Islet precursor cell (in vitro differentiated cells): ENCODE measurements at places on chromosomes 5 and 9.

- no peak for DNase-seq
These were observed 575.3 kb upstream of the MEF2C start for GRCh38 chr5:89458332-89458656.

DNA sequence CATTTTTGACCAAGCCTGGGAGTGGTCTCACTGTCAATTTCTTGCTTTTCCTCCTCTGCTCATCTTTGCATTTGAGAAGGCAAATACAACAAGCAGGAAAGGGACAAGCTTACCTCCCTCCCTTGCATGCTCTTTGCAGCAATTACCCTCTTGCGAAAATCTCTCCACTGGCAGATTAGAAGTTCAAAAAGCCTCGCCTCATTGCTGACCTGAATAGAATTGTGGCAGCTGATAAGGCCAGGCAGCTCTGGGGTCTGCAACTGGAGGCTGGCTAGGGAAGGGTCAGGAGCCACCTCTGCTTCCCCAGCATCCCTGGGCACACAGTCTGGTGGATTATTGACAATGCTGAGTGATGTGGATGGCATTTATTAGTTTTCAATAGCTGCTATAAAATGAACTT, 362.3 kb upstream of the KIF2A start:
- DNase-seq = no peak

DNA sequence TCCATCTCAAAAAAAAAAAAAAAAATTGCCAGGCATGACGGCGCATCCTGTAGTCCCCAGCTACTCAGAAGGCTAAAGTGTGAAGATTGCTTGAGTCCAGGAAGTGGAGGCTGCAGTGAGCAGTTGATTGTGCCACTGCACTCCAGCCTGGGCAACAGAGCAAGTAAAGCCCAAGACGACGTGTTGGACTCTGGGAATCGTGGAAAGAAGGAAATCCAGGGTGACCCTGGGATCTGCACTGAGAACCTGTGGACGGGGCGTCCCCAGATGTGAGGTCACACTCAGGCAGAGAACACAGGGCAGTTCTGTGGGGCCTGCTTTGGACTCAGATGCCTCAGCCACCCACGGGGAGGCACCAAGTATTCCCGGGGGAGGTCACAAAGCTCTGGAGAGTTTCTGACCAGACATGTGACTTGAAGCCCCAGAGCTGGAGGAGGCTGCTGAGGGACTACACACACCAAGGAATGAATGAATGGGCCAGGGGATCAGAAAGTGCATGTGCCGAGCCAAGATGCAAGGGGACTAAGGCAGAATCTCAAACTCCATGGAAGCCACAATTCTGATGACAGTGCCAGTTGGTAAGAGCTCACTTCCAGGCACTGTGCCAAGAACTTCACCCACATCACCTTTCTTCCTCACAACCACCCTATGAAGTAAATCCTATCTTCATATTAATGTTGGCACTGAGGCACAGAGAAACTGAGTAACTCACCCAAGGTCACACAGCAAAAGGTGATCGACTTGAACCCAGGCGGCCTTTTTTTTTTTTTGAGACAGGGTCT, 12.9 kb downstream of the DYNC2I2 start:
- DNase-seq = no peak

DNA sequence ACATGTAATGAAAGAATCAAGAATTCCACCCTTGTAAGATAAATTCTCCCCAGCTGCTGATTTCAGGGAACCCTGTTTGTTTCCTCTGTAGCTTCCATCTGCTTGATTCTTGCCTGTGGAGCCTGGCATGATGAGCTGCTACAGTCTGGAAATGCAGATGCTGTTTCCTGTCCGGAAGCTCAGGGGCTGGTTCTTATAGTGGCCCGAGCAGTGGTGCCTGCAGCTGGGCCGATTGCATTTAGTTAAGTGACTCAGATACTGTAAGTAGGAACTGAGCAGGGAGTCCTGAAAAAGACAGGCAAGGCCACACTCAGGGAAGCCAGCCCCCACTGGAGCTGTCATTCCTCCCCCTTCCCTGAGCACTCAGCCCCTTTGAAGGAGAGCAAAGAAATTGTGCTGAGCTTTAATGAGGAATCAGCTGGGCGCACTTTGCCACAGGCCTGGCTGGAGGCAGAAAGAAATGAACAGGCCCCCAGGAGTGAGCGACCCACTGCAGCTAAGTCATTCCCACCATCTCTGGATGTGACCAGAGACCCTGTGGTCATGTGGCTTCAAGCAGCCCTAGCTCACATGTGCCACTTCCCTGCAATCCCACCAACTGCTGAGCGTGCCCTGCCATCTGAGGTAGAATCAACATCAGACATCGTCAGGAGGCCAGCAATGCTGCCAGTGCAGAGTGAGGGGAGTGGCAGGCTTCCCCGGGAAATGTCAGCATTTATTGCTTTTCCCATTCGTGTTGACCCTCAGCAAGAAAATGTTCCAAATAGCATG, 206.0 kb upstream of the WWC1 start:
- DNase-seq = peak; percentile 87

GRCh38 chr5:136853971-136854370, 488.6 kb upstream of the TRPC7 start:
- DNase-seq = no peak

- no peak for DNase-seq
These were observed 356.7 kb upstream of the TRPC7 start for GRCh38 chr5:136722086-136722485.

- DNase-seq = peak; percentile 62
These were observed 168.2 kb downstream of the DAB2IP start for GRCh38 chr9:121819428-121820231.

DNA sequence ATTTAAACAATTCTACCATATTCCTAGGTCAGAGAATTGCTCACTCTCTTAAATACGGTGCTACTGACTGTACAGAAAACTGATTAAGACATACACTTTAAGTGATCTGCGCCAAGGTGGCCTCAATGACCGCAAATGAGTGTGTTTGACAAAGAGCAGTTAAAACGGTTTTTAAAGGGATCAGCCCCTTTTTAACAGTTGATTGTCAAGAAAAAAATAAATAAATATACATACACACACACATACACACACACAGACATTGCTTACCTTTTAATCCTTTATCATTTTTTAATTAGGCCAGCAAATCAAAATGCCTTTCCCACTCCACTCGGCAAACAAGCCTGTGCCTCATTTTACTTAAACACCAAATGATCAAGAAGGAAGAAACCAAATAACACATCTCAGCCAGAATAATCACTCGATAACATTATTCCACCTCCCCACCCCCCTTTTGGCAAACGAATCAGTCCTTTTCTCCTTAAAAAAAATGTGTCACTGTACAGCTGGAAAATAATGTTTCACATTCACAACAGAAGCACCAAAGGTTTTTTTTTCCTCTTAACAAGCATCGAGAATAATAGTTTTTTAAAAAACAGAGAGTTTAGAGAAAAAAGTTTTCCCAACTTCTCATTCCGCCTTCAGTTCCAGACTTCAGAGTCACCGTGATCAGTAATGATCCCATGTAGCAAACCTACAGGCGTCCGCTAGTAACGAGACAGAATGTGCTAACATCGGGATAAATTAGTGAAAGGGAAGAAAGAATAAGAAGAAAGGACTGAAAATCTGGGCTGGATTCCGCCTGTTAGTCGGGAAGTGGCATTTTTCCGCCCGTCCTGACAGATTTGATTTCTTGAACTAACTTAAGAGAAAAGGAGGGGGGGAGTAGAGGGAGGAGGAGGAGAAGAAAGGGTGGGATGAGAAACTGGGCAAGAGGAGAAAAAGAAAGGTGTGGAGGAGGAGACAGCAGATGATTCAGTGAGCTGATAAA, at the start of gene ZNF608:
ZNF608 (minus strand) TSS at position 712 of the 988 bp plus-strand sequence. CDS start 1,650 bp downstream, outside the sequence.
- peak; percentile 73 for DNase-seq

DNA sequence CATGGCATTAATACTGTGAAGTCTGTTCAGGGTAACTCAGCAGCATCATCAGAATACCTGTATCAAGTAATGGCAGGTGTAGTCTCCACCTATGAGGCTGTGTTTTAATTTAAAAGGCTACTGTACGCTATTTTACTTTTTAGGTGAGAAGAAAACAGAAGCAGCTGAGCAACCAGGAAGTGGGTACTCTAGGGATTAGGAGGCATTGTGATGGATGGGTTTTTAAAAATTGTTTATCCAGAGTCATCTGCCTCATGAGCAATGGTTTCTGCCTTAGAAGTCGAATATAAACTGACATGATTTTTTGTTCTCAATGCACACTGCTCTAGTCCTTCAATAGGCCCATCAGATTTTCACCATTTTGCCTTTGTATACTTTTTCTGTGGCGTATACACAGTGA, 42.6 kb downstream of the PSIP1 start:
- no peak for DNase-seq

DNA sequence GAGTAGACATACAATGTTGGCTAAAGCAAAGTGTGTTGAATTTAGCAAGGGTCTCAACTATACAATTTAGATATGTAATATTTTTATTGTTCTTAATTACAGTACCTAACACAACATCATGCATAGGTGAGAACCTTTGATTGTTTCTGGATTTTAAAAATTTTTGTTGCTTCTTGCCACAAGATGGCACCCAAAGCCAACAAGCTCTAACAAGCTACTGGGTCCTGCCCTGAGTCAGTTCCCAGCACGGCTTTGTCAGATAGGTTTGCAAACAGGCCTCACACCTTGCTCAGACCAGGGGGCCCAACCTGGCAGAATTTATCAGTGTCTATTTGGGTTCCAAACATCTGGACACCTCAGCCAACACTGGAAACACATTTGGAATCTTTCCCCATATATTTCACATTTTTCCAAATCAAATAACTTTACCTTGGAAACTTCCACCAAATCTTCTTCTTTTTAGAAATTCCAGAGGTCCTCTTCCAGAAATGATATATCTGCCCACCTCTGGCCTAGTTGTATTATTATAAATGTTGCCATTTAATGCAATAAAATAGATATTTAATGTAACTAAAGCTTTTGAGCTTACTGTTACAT, 49.5 kb upstream of the EGFLAM start:
- DNase-seq = peak; percentile 70

- DNase-seq = no peak
These were observed 8.7 kb downstream of the PCAT7 start for GRCh38 chr9:94563548-94563947.

DNA sequence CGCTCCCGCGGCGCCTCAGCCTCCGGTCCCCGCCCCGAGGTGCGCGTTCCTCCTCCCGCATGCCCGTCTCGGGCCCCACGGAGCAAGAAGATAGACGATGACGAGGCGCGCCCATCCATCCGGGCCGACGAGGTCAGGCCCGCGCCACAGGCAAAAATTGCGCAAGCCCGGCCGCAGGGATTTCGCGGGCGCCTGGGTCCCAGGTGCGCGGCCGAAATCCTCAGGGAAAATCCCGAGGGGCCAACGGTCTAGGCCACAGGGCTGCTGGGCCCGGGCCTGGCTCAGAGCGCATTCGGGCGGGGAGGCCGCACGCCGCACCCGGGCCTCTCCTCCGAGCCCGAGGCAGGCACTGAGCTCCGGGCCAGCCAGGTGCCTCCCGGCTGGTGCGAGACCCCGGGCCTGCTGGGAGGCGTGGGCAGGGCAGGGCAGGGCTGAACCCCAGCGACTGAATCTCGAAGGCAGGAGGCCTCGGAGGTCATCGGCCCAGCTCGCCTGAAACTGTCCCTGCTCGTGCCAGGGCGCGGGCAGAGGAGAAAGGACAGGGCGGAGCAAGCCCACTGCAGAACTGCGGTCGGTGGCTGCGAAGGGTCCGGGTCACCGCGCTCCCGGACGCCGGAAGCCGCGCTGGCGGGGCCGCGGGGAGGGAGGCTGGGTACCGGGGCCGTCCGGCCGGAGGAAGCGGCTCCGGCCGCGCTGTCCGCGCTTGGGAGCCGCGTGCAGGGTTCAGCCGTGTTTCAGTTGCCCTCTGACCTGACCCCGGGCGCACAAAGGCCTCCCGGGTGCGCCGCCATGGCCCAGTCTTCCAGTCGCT, 66.8 kb downstream of the FOXD1 start:
- no peak for DNase-seq
